ENCODE measurements at places on chromosomes 6 and 20. TPM values are rescaled to one million over a fixed set of nuclear protein-coding genes. Genes with fewer than 3 reads are reported as not detected.

- ATAC-seq = no peak
Measured at GRCh38 chr6:11290027-11290426, 57.6 kb upstream of the NEDD9 start.

DNA sequence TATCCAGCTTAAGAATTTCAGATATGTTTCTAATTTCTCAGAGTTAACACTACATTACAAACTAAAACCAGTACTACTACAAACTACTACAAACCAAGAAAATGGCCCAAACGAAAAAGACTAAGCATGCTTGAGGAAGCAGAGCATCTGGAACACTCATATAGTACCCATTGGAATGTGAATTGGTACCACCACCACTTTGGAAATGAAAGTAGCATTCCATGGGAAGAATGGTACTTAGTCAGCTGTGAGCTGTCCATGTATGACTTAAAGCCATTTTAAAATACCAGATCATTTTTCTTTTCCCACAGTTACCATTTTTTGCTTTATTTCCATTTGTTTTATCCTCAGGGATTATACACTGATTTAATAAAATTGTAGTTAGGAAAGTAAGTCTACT, 30.5 kb downstream of the FBXO9 start:
- ATAC-seq = no peak

DNA sequence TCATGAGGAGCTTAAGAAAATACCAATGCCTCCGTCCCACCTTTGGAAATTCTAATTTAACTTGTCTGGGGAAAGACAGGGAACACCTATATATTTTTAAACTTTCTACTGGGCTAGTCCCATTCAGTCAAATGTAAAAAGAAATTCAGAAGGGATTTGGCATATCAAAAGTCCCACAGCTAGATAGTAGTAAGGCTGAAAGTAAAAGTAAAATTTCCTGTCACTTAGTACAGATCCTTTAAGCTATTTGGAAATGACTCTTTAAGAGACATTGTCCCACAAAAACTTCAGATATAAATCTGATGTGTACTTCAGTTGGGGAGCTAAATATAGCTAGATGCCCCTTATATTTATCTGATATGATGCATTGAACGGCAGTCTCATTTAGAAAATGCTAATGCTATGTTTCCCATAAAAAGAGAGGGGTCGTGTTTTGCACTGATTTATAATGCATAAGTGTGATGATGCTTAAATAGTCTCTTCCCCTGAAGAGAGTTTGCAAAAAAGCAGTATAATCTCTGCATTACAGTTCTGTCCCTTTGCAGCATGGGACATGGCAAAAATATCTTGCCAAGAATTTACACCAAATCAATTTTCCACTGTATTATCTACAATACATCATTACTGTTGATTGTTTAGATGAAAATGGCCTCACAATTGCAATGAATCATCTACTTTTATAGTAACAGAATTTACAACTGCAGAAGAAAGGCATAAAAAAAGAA, 860.8 kb upstream of the MAP3K7 start:
- ATAC-seq = no peak

GRCh38 chr20:61791995-61792394, 273.7 kb downstream of the TAF4 start:
- no peak for ATAC-seq

The LPA gene
- 1.3 TPM for total RNA-seq
